ENCODE measurements at places on chromosomes 7 and 10.

DNA sequence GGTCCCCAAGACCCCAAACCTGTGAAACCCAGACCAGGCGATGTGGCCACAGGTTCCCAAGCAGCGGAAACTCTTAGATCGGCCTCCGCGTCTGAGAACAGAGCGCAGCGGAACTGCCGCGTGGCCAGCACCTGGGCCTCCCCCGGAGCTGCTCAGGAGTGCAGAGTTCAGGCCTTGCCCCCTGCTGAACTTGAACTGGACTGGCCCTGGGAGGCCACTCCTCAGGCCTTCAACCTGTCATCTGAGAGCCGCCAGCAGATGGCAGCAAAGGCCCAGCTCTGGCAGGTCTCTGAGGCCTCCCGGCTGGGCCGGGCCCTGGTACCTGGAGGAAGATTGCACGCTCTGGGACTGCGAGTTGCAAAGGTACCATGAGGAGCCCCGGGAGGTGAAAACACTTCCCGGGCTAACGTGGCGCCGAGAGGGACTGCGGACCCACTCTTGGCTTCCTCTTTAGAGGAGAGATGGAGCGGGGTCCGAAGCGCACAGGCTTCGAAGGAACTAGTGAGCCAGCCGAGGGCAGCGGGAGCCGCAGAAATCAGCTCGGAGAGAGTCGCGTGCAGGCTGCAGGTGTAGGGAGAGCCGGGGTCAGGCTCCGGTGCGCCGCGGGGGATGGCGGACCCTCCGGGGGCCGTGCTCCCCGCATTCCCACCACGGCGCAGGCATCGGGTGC, 89.2 kb downstream of the PAXIP1 start:
- peak; percentile 59 for DNase-seq

DNA sequence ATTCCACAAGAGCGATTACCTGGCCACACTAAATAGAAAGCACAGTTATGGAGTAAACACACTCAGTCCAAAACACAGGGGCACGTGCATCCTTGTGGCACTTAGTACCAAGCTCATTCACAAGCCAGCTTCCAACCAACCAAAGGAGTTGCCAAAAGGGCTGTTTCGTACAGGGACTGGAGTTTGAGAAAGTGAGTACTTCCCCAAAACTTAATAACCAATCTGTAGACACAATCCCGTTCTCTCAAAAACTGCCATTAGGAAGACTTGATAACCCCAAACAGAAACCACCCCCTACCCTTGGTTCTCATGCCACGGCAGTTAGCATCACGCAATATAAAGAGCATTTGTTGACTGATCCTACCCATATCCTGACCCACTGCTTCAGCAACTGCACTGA, 166.2 kb upstream of the ASAH2 start:
- DNase-seq = peak; percentile 30

DNA sequence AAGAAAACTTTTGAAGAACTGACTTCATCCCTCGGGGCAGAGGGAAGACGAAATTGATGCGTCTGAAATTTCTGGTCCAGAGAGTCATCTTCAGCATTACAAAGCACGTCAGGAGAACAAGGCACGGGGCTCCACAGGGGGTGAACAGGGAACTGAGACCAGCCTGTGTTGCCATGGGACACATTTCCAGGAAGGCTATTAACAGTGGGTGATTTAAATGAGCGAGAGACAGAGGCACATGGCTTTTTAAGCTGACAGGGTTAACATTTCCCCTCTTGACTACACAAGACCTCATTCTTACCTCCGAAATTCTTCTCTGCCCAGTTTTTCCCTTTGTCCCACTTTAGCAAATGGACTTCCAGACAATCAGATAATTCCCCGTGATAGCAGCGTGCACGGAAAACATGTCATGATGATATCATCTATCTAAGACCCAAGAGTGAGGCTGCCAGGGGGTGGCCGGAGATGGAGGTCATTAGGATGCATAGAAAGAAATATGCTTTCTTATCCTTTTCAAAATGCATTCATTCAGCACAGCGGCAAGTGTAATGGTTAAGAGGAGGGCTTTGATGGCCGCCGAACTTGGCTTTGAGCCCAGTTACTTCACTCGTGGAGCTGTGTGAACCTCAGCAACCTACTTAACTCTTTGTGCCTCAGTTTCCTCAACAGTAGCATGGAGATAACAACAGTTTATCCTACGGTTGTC, 248.0 kb downstream of the PRPF18 start:
- no peak for DNase-seq

DNA sequence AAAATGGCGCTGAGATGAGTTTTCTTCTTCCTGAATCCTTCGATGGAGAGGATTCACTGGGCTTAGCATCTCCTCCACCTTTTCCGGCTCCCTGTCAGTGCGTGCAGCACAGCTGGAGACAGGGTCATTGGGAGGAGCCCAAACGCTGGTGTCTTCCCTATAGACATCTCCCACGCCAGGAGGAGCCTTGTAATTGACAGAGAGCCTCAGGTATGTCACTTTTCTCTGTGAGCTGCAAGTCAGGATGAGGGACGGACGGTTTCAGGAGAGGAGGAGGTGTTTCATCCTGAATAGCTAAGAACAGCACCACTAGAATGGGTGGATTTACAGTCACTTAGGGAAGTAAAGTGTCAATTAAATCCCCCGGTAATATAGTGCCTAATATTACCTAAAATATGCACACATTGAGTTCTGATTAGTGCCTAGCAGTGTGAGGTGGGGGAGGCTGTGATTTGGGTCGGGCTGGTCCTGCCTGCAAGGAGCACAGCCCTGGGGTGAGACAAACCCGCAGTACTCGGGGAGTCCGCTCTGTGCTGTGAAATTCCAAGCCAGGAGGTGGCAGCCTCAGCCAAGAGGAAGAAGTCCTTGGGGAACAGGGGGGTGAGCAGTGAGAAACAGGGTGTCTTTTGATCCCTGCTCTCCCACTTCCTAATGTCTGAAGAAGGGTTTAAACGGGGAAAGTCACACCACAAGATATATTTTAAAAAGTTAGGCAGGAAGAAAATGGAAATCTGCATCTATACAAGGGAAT, 28.2 kb downstream of the IL15RA start:
- DNase-seq = peak; percentile 73

- no peak for DNase-seq
Observed at GRCh38 chr10:67803588-67804394, 34.2 kb downstream of the DNAJC12 start.

- peak; percentile 51 for DNase-seq
Observed at GRCh38 chr7:104967088-104967487, 46.9 kb upstream of the KMT2E start.

DNA sequence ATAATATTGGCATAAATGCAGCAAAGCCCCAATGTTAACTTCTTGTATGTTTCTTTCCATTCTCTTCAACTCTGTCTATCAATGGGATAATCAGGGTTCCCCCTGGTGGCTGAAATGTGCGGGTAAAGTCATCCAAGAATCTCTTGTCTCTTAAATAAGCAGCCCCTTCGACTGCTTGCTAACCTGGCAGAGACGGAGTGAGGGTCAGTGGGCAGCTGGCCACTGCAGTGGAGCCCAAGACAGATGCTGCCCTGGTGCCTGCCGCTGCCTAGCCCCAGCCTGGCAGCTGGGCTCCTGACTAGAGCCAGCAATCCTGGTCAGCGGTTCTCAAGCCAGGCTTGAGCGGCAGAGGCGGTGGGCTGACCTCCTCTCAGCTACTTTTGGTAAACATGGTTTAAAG, 248.9 kb downstream of the COBL start:
- peak; percentile 71 for DNase-seq

DNA sequence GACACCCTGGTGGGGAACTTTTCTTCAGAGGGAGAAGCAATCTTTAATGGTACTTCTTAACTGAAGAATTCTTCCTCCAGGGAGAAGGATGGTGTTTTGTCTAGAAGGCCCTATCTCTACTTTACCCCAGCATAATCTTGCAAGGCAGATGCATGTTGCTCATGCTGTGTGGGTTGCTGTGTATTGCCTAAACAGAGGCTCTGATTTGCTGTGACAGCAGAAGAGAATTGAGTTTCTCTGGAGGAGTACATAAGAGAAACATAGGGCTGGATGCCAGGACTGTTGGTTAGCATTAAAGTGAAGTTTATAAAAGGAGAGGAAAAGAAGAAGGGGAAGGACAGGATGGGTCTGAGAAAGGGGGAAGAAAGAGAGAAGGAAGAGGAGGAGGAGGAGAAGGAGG, 248.1 kb upstream of the HPS1 start:
- no peak for DNase-seq

DNA sequence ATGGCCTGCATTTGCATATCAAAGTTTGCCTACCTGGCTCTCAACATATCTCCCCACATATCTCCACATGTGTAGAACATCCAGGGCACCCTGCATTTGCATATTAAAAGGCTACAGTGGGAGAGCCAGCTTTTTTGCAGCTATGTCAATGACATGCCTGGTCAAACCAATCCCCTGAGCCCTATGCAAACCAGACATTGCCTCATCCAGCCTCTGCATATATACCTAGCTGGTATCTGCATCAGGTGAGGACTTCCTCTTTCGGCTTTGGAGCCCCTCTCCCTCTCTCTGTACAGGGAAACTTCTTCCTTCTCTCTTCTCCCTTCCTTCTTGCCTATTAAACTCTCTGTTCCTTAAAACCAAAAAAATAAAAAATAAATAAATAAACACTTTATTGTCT, 142.7 kb upstream of the STEAP4 start:
- no peak for DNase-seq

DNA sequence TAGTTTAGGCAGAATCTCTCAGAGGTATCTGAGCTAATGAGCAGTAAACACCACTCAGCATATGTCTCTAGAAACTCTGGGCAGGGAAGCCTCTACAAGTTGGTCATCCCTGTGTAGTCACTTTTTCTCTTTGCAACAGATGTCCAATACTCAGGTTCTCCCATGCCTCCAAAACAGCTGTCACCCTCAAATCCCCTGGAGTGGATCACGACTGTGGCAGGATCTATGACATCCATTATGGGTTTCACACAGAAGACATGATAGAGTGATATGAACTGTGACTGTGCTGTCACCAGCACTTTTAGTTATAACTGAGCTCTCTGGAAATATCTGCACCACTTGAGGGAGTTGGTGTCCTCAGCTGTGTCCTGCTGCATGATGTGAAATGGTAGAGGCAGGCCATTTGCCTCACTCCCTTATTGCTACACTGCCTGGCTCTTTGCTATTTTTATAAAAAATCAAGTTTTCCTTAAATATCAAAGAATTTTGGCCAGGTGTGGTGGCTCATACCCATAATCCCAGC, 24.1 kb upstream of the ZNRF2 start:
- no peak for DNase-seq

DNA sequence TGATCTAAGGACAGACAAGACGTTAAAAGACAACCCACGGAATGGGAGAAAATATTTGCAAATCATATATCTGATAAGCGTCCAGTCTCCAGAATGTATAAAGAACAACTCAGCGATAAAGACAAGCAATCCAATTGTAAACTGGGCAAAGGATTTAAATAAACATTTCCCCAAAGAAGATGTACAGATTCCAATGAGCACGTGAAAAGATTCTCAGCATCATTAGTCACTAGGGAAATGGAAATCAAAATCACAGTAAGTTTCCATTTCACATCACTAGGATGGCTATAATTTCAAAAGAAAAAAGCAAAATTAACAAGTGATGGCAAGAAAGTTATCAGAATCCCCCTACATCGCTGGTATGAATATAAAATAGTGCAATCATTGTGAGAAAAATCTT, 316.1 kb downstream of the SFMBT2 start:
- no peak for DNase-seq

DNA sequence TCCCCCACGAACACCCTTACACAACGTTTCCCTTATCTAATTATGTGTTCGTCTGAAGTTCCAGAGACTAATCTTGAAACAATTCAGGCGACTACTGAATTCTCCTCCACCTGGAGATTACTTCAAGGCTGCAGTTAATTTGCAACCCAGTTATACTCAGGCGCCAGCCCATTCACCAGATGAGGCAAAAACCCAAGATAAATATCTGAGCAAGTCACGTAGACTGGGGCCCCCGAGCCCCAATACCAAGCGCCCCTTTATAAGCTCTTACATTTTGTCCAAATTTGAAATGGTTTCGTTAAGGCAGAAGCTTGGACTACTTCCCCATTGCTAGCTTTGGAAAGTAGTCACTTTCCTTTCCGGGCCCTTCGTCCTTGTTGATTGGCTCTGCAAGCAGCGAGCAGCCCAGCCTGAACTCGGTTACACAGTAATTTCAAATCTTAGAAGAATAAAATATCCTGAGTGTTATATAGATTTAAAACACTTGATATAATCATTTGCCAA, 1.2 kb downstream of the TPK1 start:
- peak; percentile 36 for DNase-seq

GRCh38 chr7:151410405-151411390, 860 bp upstream of the WDR86 start:
- no peak for DNase-seq

GRCh38 chr10:78203915-78204818, 170.5 kb downstream of the RPS24 start:
- DNase-seq = peak; percentile 58

DNA sequence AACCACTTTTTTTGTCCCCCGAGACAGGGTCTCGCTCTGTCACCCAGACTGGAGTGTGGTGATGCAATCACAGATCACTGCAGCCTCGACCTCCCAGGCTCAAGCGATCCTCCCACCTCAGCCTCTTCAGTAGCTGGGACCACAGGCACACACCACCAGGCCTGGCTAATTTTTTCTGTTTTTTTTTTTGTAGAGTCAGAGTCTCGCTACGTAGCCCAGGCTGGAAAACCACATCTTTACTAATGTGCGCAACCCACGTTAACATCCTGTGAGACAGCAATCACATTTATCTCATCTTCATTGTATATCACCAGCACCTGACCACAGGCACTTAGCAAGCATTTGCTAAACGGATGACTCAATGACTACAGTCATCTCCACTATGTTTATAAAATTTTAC, 77.8 kb upstream of the ATP6V0A4 start:
- DNase-seq = peak; percentile 79

GRCh38 chr7:6590645-6591110, 857 bp downstream of the INTS15 start:
- DNase-seq = no peak

DNA sequence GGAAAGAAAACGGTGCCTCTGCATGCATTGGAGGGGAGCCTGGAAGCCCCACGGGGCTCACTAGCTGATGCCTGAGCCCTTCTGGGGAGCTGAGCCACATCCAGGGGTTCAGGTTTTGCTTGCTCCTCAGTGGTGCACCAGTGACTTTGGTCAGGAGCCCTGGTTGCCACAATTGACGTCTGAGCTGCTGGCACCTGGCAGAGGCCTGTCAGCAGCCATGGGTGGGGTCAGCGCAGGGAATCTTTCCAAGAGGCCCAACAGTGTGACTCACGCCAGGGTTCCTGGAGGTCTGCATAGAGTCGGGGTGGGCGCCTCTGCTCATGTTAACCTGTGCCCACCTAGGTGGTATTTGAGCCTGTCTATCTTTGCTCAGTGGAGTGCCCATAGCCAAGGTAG, 138.7 kb downstream of the NEURL1 start:
- peak; percentile 52 for DNase-seq

GRCh38 chr7:44229546-44230105, 28.8 kb downstream of the YKT6 start:
- no peak for DNase-seq

GRCh38 chr10:107689323-107689722, 524.8 kb upstream of the SORCS1 start:
- no peak for DNase-seq
